ENCODE measurements at places on chromosomes 4 and X.

DNA sequence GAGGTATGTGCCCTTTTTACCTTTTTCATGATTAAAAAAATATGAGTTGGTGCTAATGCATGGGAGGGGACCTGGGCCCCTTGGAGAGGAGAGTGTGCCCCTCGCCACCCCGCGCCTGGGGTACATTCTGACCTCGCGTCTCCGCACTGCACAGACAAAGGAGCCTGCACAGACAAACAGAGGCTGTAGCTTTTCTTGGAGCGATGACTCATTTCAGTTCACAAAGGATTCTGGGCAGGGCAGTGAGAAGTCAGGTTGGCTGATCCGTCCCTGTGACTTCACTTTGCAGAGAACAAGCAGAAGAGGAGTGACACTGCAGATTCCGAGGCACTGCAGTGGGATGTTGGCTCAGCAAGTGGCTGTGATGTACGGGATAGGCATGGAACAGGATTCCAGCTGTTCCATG, 82.9 kb downstream of the STOX2 start:
- DNase-seq: no peak

DNA sequence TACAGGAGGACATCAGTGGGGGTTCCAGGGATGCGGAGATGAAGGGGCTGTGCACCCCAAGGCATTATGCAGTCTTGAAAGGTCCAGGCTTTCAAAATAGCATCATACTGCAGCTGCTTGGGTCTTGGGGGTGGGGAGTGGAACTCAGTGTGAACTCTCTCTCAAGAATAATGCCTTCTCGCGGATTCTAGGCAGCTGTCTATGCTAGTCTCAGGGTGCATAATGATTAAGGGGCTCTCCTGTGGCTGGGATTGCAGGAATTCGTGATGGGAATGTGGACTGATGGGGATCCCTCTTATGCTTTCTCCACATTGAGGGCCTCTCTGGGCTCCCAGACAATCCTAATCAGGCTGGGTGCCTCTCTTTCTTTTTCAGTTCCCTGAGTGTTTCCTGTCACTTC, 172.2 kb upstream of the ARHGAP24 start:
- DNase-seq: no peak

- no peak for DNase-seq
These were observed 7.8 kb downstream of the WWC2 start for GRCh38 chr4:183106839-183107238.

DNA sequence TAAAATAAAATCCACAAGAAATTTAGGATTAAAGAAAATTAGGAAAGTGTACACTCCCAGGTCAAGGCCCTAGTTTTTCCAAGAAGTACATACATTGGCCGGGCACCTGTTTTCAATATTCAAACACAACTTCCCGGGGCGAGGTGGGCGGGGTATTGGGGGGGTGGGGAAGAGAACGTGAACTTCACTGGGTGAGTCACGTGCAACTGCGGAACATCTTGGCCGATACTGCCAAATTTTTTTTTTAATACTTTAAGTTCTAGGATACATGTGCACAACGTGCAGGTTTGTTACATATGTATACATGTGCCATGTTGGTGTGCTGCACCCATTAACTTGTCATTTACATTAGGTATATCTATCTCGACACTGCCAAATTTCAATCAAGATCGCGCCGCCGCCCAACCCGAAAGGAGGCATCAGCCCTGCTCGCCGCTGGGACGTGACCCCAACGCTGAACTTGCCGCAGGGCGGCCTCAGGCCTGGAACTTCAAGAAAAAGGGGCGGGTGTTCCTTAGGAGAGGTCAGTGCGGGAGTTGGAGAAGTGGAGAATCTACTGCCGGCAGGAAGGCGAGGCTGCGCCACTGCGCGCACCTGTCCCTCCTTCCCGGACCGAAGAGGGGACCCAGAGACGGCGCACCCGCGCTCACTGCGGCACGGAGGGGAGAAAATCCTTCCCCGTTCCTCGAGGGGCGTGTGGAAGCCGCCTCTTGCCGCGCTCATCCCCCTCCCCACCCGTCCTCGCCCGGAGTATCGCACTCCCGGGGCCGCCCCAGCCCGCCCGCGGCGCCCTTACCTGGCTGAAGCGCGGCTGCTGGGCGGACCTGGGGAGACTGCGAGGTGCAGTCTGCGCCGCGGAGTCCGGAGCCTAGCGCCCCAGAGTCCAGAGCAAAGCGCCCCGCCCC, at the start of gene TEC:
TEC (minus strand) TSS at position 883 of the 905 bp plus-strand sequence. CDS start 41,224 bp downstream, outside the sequence.
- DNase-seq: peak; percentile 19

GRCh38 chr4:170853422-170854021, 763.8 kb upstream of the AADAT start:
- no peak for DNase-seq

DNA sequence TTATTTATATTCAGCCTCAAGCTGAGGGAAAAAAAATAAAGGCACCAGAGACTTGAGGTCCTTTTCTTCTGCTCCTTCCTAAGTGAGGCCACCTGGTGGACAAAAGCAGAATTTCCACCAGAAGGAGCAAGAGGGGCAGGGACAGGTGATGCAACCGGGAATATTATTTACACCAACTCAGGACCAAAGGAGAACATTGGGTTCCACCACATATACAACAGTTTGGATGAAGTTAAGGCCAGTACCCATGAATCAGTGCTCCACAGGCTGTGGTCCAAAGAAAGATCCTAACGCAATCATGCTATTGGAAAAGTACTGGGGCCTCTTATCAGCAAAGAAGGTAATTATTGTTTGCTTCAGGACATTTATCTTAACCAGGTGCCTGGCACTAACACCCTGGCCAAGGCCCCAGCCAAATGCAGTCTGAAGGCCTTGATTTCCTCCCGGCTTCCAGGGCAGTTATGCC, 57.4 kb downstream of the TSC22D3 start:
- peak; percentile 35 for DNase-seq

DNA sequence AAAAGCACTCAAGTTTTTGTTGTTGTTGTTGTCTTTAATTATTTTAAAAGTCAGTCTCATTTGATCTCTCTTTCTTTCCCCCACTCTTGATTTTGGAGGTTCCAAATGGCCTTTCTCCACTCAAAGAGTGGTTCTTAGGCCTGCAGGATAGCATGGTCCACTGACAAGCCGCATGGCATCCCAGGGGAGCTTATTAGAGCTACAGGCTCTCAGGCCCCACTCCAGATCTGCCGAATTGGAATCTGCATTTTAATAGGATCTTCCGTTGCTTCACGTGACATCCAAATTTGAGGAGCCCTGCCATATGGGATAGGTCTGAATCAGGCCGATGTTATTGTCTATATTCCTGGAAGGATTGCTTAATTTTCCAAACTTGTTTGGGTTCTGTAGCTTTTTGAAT, 72.1 kb downstream of the CPE start:
- no peak for DNase-seq

DNA sequence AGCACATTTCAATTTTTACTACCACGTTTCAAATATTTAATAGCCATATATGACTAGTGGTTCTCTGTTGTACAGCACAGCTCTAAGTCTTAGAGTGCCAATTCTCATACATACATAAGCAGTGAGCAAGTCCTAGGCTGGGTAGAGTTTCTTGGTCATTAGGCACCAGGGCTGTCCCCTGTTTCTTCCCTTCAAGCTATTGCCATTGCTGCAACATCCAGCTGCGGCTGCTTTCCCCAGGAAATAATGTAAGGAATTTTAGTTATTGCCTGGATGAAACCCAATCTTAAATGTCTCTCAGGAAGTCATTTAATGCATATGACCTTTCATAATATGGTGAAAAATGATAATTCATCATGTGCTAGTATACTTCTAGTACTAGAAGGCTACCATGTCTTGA, 74.1 kb upstream of the PPP3CA start:
- no peak for DNase-seq

GRCh38 chr4:107814758-107815157, 10.0 kb upstream of the SGMS2 start:
- DNase-seq: no peak

DNA sequence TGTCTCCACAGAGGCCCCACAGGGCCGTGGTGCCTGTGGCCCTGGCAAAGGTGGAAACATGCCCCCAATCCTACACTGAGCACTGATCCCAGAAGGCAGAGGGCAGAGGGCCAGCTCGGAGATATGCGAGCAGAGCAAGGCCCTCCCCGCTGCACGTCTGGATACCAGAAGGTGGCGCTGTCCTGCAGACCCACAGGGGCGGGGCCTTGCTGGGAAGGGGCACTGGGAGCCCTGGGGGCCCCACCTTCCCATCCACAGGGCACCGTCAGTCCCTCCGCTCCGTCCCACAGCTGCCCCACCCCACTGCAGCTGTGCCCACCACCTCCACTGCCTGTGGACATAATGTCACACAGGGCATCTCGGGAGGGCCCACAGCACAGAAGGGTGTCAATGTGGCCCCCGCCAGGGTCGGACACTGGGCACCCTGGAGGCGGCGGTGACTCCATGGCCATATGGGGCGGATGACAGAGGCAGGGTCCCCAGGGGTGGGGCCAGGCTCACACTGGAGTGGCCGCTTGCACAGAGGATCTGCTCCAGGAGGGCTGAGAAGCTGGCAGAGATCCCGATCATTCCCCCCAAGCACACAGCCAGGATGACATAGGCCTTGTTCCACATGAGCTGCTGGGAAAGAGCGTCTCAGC, 4.8 kb downstream of the SLC49A3 start:
- DNase-seq: no peak

DNA sequence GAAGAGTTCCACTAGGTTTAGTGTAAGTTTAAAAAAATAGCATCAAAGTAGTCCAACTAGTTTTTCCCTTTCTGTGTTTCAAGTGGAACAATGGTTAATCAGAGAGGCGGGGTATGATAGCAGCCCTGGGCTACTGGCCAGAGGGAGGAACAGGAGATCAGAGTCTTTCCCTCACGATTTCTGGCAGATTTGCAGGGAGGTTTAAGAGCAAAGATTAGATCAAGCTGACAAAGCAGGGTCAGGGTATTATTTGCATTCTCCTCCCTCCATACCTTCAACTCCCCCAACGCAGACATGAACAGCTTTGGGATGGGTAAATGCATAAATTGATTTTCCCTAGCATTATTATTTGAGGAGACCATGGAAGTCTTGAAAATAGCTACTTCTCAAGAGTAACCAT, 277.6 kb upstream of the DIAPH2 start:
- DNase-seq: no peak

GRCh38 chrX:35841872-35842271, 43.7 kb downstream of the MAGEB16 start:
- no peak for DNase-seq

GRCh38 chr4:180827232-180828009, 1415.8 kb upstream of the TENM3 start:
- DNase-seq: no peak

Measured in stimulated activated CD8-positive, alpha-beta memory T cell treated with anti-CD3 and anti-CD28 coated beads, Interleukin-4, amount 100 ng/mL, for 4 hours (primary cell).